ENCODE measurements at places on chromosomes 3 and 15. TPM values are rescaled to one million over a fixed set of nuclear protein-coding genes. Genes with fewer than 3 reads are reported as not detected.

GRCh38 chr3:131485119-131485518 lies 17.7 kb downstream of the MRPL3 start:
- DNase-seq: no peak

DNA sequence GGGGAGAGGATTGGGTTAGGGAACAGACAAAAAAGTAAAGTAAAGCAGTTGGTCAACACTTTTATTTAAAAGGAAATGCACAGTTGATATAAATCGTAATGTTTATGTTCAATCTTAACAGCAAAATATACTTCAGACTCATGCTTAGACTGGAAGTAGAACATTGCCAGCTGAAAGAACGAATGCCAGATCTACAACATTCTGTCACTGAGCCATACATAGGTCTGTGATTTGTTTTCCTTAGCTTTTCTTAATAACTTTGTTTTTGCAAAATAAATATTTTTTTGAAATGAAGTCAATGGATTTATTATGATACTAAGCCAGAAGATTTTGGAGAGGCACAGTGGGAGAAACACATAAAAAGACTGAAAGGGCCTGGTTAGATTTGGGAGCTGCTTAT lies 62.0 kb downstream of the LEKR1 start:
- DNase-seq: no peak

GRCh38 chr15:52328680-52329079 lies 33.1 kb upstream of the MYO5C start:
- no peak for DNase-seq

DNA sequence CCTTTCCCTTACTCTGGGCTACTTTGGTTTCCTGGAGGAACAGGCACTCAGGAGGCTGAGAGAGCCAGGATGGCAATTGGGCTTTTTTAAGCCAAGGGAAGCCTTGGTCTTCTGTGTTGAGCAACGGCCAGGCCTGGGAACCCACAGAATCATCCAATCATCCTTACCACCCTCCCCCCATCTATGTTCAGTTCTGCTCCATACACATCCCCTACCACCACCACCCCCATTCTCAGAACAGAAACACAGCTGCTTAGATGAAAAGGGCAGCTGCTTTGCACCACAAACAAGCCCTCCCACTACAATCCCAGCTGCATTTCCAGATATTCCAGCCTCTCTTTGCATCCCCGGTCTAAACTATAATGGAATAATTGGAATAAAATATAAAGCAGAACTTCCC lies 21.0 kb downstream of the SEMA5B start:
- DNase-seq: no peak

- DNase-seq: no peak
Observed at GRCh38 chr3:57791245-57791644, 35.1 kb downstream of the SLMAP start.

Gene SLITRK3
- 0.44 TPM for total RNA-seq

DNA sequence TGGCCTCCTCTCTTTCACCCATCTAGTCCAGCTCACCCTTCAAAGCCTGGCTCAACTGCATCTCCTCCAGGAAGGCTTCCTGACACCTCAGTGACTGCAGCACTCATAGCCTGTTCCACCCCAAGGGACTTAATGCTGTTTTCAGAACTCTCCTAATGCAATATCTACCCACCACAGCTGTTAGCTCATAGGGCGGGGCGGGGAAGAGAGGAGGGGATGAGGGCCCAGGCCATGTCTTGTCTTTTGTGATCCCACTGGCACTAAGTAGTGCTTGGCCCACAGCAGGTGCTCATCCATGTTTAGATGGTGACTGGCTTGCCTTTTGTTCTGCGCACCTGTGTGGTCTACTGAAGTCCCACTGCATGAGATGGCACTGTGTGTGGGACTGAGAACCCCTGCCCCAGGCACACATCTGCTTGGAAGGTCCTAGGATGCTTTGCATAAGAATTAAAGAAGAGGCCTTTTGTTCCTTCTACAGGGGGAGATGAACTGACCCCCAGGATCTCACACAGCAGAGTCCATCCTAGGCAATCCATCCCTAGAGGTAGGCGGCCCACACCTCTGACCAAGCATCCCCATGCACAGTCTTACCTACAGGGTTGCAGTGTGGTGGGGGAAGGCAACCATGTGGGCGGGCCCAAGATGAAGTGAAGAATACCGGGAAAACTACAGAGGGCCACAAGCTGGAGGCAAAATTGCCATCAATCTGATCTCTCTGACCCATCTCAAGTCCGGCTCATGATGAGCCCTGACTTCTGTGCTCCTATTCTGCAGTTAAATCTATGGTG lies 23.0 kb downstream of the SLC12A8 start:
- no peak for DNase-seq

GRCh38 chr3:175672119-175672689 lies 813.1 kb downstream of the NAALADL2 start:
- DNase-seq: no peak

DNA sequence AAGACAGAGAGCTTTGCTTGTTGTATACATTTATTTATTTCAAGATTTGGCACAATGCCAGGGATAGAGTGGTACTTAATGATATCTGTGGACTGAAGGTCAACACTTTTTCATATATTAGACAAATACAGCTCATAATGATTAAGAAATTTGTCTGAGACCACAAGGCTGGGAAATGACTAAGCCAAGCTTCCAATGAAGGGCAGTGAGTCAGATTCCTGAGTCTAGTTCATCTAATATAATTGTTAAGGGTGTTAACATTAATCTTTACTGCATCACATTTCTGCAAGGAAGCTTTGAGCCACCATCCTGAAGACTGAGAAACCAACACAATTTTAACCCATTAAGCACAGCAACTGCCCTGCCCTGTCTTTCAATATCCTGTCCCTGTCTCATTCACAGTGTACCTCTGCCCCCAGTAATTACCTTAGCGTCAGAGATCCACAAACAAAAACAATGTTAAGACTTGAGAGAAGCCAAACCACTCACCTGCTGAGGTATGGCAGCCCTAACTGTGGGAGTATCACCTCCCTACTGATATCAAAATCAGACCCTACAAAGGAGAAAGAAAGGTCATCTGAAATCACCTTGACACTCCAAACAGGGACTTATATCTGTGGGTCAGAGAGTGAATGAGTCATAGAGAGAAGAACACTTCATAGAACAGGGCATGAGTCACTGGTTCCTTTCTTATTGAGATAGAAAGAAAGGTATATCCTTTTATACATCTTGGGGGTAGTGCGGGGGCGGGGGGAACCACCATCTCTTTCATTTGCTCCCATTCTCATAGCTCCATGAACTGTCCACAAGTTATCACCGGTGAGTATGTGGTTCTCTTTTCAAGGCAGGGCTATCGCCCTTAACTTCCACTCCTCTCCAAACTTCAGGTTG lies 74.7 kb downstream of the MAGI1 start:
- no peak for DNase-seq

Gene ZNF280D
- total RNA-seq: 50.0 TPM

DNA sequence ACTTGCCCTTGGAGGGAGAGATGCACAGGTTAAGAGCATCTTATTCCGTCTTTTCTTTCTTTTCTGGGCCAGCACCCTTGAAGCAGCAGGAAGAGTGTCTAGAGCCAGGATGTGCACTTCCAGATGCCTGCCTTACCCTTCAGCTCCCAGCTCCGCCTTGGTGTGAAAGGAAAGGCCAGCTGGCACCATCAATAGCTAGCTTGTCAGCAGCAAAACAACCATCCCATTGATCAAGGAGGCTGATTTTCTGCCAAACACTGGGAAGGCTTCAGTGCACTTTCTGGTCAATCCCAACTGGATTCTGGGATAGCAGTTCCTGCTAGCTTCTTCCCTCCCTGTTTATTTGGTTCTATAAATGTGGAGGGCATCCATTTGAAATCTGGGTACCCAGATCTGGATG lies 110.9 kb upstream of the GALNT15 start:
- no peak for DNase-seq

DNA sequence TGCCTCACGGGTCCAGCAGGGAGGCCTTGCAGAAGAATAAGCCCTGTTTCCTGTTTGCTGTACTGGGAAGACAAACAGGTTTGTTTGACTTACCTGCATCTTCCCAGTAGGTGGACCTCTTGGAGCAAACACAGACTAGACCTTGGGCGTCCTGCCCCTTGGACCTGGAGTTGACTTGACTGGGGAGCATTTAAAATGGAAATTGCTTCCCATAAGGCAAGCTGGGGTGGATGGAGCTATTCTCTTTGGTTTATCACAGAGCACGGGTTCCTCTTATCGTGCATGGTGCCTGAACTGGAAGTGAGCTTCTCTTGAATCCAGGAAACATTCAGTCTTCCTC lies 151.4 kb downstream of the RPLP1 start:
- peak; percentile 38 for DNase-seq

Gene ZBTB20
- total RNA-seq: 142 TPM

- no peak for DNase-seq
Observed at GRCh38 chr15:70147178-70147760, 49.6 kb upstream of the TLE3 start.

DNA sequence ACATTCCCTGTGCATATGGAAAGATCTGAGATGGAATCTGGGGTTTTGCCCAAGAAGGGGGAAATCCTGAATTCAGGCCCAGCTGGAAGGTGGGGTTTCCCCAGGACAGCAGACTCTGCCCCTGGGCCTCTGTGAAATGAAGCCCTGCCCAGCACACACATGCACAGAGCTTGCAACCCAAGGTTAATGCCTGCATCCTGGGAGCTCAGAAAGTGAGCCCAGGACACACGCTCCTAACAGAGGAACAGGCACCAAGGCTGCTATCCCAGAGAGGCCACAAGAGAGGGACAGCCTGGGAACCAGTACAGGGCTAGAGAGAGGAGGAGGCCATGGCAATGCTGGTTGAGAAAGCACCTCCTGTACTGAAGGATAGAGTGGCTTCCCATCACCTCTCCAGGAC lies 16.1 kb downstream of the SEMA5B start:
- no peak for DNase-seq

- DNase-seq: no peak
Observed at GRCh38 chr15:47727676-47728075, 10.4 kb downstream of the SEMA6D start.

Gene GOLGA6L2
- total RNA-seq: not detected

DNA sequence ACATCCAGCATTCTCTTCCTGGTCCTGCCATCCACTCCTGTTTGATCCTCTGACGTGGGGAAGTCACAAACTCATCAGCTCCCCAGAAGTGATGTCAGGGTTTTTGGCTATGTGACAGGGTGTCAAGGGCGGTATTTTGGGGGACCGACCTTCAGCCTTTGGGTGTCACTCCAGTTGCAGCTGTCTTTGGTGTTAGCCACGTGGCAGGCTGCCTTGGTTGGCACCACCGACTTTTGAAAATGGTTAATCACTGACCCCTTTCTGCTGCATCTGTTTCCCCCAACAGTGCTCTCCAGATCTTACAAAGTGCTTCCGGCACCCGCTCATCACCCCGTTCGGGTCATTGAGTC lies 86.6 kb downstream of the TRAK1 start:
- no peak for DNase-seq

- DNase-seq: no peak
Observed at GRCh38 chr3:75192146-75192616, 471.9 kb upstream of the FRG2C start.

GRCh38 chr15:58058073-58058472 lies 7.4 kb downstream of the ALDH1A2 start:
- DNase-seq: no peak
